ENCODE measurements at places on chromosomes 2 and 18.

- no peak for DNase-seq
Observed at GRCh38 chr2:222410534-222410933, 13.8 kb upstream of the SGPP2 start.

GRCh38 chr2:234433201-234433600 is 63.7 kb downstream of the ARL4C start:
- DNase-seq, result no peak

DNA sequence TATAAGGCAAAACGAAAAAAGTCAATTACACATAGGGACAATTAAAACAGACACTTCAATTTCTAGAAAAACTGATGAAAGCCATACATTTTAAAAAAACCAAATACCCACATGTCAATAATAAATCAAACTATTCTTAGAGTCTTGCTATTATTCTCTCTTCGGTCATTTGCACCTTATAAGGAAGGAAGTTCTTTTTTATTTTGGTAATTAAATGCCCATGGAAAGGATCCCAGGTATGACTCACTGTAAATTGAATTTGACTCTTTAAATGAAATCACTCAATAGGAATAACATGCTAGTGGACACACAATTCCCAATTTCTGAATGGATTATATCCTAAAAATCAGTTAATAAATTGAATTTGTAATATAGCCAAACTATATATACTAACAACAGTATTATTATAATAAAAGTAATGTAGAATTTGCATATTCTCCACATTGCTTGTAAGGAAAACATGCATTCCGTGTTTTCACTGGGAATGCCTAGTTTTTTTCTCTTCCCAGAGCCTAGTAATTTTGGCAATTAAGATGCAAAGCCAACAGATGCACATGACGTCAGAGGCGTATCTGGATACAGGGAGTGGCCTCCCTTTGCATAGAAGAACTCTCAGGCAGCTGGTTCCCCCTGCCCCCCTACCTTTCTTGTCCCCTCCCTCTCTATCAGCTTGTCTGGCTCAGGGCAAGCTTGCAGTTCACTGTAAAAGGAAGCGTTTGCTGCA is 153.5 kb upstream of the PGAP1 start:
- no peak for DNase-seq

- no peak for DNase-seq
Observed at GRCh38 chr2:43070030-43070429, 156.4 kb downstream of the ZFP36L2 start.

DNA sequence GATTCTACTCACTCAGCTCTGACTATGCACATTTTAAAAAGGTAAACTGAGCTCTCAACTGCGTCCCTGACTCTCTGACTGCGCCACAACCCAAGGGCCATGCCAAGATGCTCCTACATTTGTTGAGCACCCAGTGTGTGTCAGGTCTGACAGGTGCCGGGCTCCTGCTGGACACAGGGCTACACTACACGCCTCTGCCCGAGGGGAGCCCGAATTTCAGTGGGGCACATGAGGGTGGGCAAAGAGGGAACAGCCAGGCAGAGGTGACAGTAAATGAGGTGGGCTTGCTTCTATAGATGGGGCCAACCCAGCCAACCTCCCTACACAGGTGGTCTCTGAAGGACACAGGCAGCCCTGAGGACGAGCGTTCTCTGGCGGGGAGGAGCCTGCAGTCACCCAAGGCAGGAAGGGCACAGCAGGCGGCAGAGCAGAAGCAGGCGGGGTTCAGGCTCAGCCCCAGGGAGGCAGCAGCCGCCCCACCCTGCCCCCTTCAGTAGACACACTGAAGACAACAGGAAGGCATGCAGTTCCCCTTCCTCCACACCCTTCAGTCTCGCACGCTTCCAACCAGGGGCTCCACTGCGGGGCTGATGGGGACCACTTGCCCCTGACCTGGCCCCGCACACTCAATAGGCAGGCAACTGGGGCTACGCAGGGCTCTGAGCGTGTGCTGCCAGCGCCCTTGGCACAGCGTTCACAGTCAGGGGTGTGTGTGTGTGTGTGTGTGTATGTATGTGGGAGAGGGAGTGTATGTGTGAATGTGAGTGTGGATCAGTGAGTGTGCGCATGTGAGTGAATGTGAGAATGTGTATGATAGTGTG is 98.4 kb downstream of the UXS1 start:
- DNase-seq, result peak; percentile 75

DNA sequence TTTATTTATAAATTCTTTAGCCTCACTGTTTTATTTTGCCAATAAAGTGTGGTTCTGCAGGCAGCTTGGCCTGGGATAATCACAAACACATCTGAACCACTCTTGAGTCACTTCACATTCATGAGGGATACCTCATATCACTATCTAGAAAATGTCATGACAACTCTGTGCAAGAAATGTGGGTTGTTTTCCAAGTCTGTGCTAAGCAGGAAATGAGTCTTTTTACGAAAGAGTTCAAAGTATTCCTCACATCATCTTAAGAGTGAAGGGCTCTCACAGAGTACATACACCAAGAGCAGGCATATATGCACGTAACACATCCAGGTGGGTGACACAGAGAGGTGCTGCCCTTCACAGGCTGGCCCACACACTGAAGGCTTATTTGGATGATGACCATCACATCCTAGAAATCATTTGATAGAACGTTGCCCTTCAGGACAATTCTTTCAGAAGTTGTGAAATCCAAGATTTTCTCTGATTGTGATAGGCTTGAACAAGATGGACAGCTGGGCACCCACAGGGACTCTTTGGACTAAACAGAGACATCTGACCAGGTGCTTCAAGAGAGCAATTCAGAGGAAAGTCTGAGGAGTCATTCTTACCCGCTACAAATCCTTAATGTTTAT is 811.1 kb upstream of the LRATD1 start:
- no peak for DNase-seq

DNA sequence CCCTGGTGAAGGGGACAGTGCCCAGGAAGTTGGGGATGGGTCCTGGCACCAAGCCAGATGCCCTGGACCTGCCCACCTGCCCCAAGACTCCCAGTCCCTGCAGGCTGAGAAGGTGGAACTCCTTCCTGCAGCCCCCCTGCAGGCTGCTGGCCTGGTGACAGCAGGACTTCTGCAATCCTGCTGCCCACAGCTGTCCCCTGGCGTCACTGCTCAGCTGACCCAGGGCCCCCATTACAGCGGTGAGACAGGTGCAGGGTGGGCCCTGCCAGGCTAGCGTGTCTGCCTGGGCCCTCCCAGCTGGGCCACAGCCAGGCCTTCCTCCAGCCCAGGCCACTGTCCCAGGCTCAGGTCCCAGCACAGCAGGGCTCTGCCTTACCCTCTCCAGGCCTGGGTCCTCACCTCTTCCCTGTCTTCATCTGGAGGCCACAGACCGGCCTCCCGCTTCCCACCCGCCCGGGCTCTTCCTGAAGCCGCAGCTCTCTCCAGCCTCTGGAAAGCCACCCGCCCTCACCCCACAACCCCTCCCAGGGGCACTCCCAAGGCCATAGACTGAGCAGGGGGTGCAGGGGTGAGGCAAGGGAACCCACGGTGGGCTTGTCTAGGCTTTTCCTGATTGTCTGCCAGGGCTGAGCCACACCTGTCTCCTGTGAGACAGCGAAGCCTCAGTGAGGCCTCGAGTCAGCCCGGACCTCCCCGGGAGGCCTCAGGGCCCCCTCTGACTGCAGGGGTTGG is 8.8 kb upstream of the ERFE start:
- DNase-seq, result no peak

GRCh38 chr2:11521775-11522174 is 12.1 kb upstream of the GREB1 start:
- no peak for DNase-seq

- no peak for DNase-seq
Observed at GRCh38 chr2:223047260-223047761, 4.7 kb upstream of the KCNE4 start.

DNA sequence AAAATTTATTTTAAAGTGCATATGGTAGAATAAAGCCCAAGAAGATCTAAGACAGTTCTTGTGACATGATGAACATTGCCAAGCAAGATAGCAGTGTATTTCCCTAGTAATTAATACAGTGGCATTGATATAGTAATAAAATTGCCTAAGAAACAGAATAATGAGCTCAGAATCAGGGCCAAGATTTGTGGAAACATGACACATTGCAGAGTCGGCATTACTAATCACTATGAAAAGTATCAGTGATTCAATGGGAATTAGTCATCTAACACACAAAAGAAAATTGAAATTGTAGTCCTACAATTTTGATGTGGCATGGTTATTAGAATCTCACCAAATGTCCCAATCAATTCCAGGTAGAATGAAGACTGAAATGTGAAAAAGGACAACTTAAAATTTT is 243.0 kb upstream of the CYRIA start:
- no peak for DNase-seq

GRCh38 chr2:240299710-240300068 is 135.8 kb upstream of the GPC1 start:
- DNase-seq, result no peak

DNA sequence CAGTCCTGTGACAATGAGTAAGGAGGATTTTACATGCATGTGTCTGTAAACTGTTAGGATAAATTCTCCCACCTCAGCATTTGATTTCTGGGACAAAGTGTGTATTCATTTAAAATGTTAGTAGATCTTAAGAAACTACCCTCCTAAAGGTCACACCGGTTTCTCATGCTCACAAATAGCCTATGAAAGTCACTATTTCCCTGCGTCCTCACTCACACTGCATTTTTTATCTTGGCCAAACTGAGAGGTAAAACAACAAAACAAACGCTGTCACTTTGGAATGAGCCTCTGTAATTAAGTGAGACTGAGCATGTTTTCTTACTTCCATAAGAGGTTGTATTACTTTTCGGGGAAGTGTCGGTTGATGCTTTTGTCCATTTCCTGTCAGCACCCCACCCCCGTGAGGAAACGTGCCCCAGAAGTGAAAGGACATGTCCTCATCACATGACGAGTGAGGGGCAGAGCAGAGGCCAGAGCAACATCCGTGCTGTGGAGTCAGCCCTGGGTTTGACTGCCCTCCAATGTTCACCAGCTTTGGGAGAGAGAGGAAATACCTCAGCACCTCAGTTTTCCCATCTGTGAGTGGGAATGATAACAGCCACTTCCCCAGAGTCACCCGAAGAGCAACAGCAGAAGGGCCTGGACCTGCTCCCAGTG is 3.1 kb downstream of the GYPC start:
- DNase-seq, result peak; percentile 73

Measured in activated T-cell treated with anti-CD3 and anti-CD28 coated beads, Interleukin-2, amount 50 U/mL, for 48 hours (primary cell).